ENCODE measurements at places on chromosomes 1 and 21.

DNA sequence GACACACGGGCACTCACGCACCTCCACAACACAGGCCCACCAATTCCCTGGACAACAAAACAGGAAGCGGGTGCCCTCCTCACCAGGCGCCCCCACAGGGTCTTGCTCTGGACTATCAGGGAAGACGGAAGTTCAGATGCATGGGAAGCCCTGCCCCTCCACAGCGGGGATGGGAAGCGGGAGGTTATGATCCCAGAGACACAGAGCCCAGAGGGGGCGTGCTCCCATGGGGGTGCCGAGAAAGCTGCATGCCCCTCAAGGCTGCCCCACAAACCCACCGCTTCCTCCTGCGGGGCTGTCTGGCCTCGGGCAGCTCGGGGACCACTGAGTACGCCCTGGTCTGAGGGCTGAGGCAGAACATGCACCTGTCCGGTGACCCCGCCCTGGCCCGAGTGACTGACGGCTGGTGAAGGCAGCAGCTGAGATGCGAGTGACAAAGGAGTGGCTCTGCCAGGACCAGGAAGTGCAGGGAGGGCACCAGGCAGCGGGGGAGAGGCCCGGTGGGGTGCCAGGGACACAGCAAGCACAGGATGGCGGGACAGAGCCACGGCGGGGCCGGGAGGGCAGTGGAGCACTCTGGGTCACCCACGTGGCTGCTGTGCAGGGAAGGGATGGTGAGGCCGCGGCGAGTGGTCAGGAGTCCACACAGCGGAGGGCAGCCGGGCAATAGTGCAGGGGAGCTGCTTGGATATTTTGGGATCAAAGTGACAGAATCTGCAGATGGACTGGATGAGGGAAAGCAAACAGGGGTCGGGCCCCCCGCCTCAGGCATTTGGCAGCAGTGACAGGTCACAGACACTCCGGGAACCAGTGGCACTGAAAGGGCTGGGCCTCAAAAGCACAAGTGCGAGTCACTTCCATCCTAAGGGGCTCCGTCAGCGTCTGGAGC, 18.6 kb downstream of the NADK start:
- DNase-seq: no peak

DNA sequence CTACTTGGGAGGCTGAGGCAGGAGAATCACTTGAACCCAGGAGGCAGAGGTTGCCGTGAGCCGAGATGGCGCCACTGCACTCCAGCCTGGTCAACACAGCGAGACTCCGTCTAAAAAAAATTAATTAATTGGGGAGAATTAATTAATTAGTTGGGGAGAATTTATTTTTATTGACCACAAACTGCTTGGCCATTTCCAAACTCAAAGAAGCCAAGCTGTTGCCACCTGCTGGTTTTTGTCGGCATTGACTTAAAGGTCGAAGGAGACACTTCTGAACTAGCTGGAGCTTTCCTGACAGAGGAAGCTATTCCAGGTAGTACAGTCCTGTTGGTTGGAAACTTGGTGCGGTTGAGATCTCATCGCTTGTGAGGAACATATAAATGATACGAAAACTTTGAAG, 13.1 kb downstream of the MAP1LC3C start:
- DNase-seq: no peak

GRCh38 chr1:151934048-151934493, 24.8 kb upstream of the THEM4 start:
- DNase-seq: peak; percentile 16

DNA sequence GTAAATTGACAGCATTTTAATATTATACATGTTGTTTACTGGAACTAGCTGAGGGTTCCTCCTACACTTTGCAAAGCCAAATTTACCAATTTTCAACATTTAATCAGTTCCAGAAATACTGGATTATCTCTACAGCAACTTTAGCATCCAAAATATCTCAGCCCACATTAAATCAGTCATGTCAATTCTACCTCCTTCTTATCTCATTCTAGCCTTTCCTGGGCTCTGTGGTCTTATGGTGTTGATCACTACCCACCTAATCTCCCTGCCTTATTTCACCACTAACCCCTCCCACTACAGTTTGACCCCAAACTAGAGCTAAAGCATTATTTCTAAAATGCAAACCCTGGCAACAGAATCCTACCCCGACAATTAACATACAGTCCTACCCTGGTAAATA, 3.3 kb downstream of the OMA1 start:
- no peak for DNase-seq

GRCh38 chr1:33610391-33610790, 137.9 kb downstream of the ZSCAN20 start:
- DNase-seq: no peak

DNA sequence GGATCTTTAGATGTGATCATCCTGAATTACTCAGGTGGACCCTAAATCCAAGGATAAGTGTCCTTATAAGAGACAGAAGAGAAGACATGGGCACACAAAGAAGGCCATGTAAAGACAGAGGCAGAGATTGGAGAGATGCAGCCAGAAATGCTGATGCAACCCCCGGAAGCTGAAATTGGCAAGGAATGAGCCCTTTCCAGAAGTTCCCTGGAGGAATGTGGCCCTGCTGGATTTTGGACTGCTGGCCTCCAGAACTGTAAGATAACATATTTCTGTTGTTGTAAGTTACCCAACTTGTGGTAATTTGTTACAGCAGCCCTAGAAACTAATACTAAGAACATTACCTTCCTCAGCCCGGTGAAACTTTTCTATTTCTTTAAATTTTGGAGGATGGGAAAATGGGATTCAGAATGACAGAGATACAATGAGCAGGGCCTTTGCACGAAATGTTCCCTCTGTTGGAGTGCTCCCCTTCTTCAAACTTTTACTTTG, 11.2 kb upstream of the PLPP3 start:
- no peak for DNase-seq

DNA sequence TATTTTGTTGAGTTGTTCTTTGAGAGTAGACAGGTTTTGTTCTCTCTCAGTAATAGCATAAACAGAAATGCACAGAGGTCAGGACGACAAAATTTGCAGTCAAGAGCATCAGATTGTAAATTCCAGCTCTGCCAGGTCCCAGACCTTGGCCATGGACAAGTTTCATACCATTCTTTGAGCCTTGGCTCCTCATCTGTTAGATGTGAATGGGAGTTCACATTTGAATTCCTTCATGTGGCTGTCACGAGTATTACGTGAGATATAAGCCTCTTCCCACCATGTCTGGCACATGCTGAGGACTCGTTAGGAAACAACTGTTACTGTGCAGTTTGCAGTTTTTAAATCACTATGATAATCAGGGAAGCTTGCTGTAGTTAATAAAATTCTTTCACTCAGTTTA, 93.2 kb upstream of the KCTD3 start:
- DNase-seq: no peak

- DNase-seq: no peak
Observed at GRCh38 chr1:24849672-24850295, 80.3 kb downstream of the RUNX3 start.

GRCh38 chr1:77336729-77337128, 54.9 kb downstream of the AK5 start:
- DNase-seq: no peak

- no peak for DNase-seq
Observed at GRCh38 chr1:178258536-178258935, 164.6 kb downstream of the RASAL2 start.

DNA sequence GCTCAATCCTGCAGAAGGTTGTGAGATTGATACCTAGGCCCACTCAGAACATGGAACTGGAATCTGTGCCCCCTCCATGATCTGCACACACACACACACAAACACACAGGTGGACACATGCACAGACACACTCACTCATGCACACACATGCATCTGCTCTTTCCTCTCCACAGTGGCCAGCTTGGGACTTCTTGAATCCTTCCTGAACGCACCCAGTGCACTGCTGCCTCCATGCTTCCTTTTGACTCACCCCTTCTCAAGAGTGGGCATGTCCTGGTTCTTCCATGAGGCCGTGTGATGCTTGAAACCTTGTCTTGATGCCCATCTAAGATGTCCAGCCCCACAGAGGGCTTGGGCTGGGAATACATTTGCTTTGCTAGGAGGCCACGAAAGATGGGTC, 25.4 kb upstream of the TENT5C start:
- DNase-seq: no peak

DNA sequence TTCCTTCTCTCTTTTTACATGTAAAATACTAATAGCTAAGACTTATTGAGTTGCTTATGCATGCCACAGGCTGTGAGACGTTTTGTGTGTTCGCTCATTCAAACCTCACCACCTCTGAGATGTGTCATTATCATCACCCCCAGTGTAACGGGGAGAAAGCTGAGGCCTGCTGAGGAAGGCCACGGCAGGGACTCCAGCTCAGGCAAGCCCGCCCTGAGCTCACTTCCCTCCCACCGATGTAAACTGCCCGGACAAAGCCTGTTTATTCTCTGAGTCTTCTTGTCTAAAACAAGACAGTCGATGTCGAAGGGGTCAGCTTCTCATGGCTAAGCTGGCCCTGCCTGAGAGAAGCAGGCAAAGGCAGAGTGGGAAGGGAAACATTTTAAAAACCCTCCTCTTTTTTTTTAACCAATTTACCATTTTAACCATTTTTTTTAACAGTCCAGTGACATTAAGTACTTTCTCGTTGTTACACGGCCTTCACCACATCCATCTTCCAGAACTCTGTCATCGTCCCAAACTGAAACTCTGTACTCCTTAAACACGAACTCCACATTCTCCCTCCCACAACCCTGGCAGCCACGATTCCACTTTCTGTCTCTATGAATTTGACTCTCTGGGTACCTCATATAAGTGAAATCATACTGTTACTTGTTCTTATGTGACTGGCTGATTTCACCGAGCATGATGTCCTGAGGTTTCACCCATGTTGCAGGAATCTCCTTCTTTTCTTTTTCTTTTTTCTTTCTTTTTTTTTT, 204.8 kb upstream of the GALNT2 start:
- no peak for DNase-seq

GRCh38 chr1:151156515-151156819, at the start of gene TNFAIP8L2:
Gene TNFAIP8L2, plus strand, starts transcription at chr1:151156649. Its CDS starts 2,049 bp downstream, at chr1:151158698.
- DNase-seq: peak; percentile 42

GRCh38 chr1:220551718-220552117, 23.8 kb downstream of the MARK1 start:
- DNase-seq: no peak

DNA sequence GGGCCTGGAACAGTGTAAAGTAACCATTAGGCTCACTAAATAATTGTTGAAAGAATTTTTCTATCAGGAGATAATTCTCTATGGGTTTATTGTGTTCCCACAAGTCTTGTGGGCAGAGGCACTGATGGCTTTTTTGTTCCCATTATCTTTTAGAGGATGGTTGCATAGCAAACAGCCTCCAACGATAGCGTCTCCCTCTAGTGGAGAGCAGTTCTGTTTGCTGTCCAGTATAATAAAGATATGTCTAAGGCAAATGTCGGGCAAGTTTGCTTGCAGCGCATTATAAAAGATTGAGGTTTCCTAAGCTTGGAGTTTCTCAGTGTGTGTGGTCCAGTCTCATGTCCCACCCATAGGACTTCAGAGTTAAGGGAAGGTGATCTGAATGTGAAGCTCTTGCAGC, 1.3 kb upstream of the SLC6A17 start:
- DNase-seq: no peak

DNA sequence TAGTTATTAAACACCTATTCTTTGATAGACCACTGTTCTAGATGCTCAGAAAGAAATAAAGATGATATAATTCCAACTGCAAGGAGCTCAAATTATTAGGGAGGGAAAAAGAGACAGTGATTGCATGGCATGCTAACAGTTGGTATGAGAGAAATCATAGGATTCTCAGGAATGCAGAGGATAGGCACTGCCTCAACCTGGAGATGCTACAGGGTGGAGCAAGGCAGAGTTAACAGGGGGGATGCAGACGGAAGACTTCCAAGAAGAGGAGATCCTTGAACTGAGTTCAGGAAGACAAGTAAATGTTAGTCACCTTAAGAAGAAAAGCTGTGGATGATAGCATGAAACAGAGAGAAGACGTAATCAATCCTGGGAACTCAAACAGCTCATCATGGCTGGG, 123.7 kb downstream of the DAB1 start:
- no peak for DNase-seq

DNA sequence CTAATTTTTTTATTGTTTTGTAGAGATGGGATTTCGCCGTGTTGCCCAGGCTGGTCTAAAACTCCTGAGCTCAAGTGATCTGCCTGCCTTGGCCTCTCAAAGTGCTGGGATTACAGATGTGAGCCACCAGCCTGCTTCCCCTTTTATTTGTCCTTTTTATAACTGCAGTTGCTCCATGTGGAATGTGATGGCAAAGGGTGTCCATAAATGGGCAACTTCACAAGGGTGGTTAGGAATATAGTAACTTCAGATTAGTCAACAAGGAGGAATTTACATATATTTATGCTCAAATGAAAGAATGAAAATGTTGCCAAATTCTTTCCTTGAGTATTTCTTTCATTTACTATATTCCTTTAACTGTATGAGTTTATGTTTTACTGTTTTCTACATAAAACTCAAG, 182.9 kb downstream of the BACH1 start:
- DNase-seq: no peak

- no peak for DNase-seq
Observed at GRCh38 chr1:11044086-11044848, 2.8 kb downstream of the MASP2 start.

GRCh38 chr1:119917304-119918055, 21.2 kb upstream of the ADAM30 start:
- DNase-seq: no peak

DNA sequence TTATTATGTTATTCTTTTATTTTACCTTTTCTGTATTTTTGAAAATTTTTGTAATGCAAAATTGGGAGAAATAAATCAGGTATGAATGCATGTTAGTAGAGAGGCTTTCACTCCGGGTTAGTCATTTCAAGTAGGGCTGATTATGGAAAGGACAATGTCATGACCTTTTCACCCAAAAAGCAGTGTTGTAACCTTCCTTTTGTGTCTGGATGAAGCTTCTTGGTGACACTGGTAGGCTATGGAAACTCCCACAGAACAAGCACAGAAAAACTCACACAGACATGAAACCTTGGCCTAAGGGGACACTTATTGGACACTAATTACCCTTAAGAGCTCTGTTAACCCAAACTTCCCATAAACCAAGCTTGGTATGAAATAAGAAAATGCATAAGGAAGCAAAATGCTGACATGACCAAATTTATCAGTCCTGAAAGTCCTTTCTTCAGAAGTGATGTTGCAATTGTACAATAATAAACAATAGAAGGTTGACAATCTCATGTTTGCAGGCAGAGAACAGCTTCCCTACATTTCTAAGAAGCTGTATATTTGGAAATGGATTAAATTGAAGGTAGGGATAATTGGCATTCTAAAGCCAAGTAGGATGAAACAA, 70.0 kb upstream of the KCNJ15 start:
- DNase-seq: no peak

DNA sequence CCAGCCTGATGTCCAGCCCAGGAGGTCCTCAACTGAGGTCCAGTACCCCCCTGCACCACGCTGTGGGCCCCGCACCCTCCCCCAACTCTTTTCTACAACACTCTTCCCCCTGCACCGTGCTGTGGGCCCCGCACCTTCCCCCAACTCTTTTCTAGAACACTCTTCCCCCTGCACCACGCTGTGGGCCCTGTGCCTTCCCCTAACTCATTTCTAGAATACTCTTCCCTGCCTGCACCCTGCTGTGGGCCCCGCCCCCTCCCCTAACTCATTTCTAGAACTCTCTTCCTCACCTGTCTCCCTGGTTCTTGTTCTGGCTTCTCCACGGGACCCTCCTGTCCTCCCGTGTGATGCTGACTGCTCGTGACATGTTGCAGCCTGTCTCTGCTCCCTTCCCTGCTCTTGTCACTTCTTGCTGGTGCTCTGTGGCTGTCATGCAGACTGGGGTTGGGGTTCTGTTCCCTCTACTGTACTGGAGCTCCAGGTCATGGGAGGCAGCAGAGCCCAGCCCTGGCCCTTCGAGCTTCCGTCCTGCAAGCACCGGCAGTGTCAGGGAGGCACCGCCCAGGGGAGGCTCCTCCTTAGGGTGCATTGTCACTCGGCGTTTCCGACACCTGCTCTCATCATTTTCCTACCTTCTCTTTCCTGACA, 160.1 kb upstream of the COL6A1 start:
- no peak for DNase-seq
